ENCODE measurements at places on chromosomes 7 and 10.

DNA sequence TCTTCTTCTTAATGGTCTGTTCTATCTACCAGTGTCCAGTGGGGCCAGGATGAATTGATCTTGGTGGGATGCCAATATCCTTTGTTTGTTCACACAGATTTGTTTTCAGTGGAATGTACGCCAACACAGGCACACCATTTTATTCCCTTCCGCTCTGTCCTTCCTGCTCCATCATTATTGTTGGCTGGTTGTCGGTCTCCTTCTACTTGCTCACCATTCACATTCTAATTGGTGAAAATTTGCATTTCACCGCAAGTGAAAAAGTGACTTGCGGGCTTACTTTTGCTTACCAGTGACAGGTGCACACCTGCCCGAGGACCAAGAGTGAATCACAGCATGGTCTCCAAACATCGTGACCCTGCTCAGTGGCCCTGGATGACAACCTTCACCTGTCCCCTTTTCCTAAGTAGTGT lies 148.3 kb downstream of the NOC3L start:
- DNase-seq, result no peak

DNA sequence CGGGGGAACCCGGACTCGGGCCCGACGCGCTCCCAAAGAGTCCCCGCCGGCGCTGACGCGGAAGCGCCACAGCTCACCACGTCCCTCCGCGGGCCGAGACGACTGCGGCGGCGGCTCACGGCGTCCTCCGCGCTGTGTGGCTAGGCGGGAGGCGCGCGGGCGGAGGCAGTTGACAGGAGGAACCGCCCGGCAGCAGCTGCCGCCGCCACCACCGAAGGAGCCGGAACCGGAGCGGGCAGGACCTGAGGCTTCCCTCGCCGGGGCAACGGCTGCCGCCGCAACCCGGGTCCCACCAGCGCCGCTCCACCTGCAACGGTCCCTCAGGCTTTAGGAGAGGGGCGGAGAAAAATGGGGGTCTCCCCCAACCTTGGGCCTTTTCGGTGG lies 334 bp downstream of the ZNF800 start:
- peak; percentile 86 for DNase-seq

- no peak for DNase-seq
Measured at GRCh38 chr7:116815041-116815440, 47.3 kb upstream of the CAPZA2 start.

- DNase-seq, result peak; percentile 67
Measured at GRCh38 chr10:58266826-58267712, 625 bp downstream of the IPMK start.

DNA sequence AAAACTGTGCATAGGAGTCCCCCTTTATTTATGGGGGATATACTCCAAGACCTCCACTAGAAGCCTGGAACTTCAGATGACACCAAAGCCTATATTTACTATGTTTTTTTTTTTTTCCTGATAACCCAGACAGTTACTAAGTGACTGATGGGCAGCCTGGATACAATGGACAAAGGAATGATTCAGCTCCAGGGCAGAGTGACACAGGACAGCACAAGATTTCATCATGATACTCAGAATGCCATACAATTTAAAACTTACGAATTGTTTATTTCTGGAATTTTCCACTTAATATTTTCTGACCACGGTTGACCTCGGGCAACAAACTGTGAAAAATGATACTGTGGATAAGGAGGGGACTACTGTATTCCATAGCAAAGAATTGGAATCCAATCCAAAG lies 843.6 kb downstream of the PCDH15 start:
- DNase-seq, result no peak

GRCh38 chr7:155284496-155285274 lies 13.0 kb upstream of the INSIG1 start:
- DNase-seq, result peak; percentile 44

DNA sequence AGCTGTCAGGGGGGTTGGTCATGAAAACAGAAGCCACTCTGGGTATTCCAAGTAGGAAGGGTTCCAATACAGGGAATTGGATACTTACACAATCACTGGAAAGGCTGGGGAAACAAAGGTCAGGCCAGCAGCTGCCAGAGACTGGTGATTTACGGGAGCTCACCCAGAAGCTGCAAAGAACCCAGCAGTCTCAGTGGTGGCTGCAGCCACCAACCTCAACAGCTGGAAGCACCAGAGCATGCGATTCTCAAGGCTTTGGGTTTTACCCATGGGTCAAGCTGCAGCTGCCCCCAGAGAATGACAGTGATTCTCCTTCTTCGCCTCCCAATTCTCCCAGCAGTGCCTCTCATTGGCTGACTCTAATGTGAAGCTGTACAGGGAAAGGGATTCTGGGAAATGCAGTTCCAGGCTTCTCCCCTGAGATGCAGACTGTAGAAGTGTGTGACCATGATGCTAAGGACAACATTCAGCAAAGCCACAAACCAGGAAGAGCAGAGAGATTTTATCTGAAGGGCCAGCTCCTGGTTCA lies 107.2 kb upstream of the TCF7L2 start:
- DNase-seq, result no peak

DNA sequence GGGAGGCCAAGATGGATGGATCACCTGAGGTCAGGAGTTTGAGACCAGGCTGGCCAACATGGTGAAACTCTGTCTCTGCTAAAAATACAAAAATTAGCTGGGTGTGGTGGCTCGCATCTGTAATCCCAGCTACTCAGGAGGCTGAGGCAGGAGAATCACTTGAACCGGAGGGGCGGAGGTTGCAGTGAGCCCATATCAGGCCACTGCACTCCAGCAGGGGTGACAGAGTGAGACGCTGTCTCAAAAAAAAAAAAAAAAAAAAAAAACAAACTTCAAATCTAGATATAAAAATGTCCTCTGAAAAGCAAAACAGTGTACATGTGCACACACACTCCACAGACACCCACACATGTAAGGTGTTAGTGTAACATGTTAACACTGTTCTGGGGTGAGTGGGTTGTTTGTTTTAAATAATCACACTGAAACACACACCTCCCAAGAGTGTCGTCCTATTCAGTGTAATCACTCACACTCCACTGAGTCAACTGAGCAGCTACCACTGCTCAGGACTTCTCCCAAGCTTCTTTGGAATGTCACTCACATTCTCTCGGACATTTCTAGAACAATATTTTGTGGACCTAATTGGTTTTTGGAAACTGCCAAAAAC lies 12.8 kb upstream of the RGS10 start:
- no peak for DNase-seq

- no peak for DNase-seq
Measured at GRCh38 chr7:13794581-13794980, 194.9 kb downstream of the ETV1 start.

- DNase-seq, result no peak
Measured at GRCh38 chr10:128516180-128516579, 390.0 kb upstream of the MKI67 start.

- DNase-seq, result no peak
Measured at GRCh38 chr7:108648989-108649388, 79.3 kb downstream of the DNAJB9 start.

DNA sequence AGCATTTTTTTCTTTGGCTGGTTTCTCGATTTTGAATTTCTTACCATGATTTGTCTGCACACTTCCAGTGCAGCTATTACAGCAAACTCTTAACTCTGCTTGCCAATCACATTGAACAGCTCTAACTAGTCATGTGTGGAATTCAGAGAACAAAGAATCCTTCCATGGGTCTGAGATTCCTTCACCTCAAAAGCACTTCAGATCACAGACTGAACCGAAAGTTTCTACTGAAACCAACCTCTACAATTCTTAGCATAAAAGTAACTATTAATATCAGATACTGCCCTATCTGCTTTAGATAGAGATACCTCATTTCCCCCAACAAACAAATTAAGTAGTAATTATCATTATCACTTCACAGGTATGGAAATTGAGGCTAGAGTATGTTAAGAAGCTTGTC lies 56.5 kb upstream of the SP4 start:
- no peak for DNase-seq

- no peak for DNase-seq
Measured at GRCh38 chr10:6095810-6096570, 7.2 kb downstream of the RBM17 start.

DNA sequence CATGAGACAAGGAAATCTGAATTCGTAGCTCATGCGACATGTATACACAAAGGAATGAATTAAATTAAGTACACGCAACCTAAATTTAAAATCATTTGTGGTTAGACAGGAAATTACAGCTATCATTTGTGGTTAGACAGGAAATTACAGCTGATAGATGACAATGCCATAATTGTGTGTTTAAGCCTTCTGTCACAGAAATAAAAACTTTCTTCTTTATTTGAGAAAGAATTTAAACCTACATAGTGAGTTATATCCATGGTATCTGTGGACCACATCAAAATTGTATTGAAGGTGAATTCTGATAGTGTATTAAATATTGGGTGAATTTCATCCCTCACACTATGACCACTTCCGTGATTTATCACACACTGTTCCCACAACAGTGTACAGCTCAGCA lies 362.9 kb downstream of the MAGI2 start:
- DNase-seq, result no peak

DNA sequence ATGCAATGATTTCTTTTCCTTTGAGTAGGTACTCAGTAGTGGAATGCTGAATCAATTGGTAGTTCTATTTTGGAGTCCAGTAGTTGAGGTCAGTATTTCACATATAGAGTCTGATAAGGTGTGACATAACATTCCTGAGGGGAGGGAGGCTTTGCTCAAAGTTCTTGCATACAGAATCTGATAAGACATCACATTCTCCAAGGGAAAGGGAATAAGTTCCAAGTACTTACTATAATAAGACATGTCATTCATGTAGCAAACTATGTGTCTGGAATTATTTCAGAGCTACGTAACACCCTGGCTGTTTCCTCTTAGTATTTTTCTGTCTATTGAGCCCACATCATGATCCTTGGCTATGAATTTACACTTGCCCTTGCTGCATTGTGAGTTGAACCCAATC lies 74.3 kb upstream of the POM121L12 start:
- no peak for DNase-seq

DNA sequence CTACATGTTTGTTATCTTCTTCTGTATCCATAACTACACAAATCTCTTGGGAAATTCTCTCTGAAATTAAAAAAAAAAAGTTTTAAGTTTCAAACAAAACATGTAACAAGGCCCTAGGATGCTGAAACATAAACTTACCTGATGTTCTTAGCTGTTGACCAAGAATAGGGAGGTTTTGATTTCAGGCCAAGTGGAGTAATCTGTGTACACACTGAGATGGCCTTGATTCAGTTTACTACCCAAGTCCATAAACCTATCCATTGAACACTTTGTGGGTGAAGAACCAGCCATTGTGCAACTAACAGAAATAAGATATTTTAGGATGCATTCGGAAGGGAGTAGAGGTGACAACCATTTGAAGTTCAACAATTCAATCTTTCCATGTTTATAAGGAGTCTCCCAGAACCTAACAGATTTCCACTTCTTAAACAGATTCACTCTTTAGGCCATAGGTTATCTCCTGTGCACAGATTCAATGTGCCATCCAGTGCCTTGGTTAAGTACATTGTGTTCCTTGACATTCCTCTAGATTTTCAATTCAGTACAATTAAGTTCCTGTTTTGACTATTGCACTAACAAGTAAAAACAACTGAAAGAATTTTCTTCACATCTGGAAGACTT lies 143.1 kb downstream of the CRPPA start:
- DNase-seq, result no peak

DNA sequence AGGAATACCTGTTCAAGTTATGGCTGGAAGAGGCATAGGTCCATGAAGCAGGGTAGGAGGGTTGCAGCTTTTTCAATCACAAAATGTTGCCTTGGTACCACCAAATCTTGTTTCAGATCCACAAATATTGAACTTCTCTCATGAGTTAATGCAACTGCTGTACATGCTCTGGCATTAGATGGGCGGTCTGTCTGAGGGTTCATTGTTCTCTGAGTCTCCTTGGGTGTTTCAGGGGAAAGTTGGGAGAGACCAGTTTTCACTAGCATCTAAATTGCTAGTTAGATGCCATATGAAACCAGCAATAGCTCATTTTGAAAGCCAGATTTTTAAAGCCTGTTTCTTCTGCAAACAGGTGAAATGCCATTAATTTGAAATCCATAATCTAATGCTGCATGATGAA lies 27.8 kb upstream of the ELMO1 start:
- no peak for DNase-seq

- DNase-seq, result no peak
Measured at GRCh38 chr10:12390733-12391132, 41.4 kb downstream of the CAMK1D start.

DNA sequence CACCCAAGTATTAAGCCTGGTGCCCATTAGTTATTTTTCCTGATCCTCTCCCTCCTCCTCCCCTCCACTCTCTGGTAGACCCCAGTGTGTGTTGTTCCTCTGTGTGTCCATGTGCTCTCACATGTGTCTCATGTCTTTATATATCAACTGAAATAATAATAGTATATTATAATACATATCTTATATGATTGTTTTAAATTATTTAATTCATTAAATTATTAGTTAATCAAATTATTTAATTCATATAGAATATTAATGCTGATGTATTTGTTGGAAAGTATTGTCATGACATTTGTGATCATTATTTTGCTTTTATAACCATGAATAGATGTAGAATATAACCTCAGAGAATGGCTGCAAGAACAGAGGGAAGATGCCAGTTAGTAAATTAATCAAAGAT lies 647.5 kb downstream of the SORCS3 start:
- DNase-seq, result no peak

- no peak for DNase-seq
Measured at GRCh38 chr10:110947061-110947595, 27.7 kb downstream of the SHOC2 start.

DNA sequence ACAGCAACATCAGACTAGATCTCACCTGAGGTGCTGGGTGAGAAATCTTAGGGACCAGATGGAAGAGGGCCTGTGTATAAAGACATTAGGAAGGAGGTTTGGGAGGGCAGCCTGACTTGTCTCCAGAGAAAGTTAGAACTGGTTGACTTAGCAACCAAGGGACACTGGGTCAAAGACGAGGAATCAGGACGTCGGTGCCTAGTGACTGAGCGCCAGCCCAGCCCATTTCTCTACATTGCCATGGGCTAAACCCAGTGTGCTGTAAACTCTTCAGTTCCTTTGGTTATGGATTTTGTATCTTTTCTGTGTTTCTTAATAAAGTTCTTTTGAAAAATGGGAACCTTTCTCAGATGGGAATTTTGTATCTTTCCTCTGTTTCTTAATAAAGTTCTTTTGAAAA lies 12.3 kb downstream of the TRIM56 start:
- DNase-seq, result no peak

- DNase-seq, result no peak
Measured at GRCh38 chr7:47638679-47639315, 56.9 kb upstream of the TNS3 start.

GRCh38 chr10:64091897-64092296 lies 570.7 kb downstream of the REEP3 start:
- no peak for DNase-seq

GRCh38 chr7:41003611-41003940 lies 699.3 kb downstream of the INHBA start:
- no peak for DNase-seq

GRCh38 chr7:77282897-77283296 lies 83.3 kb upstream of the FGL2 start:
- no peak for DNase-seq
